ENCODE measurements at places on chromosomes 5 and 9. TPM values are rescaled to one million over a fixed set of nuclear protein-coding genes. Genes with fewer than 3 reads are reported as not detected.

Gene FST
- total RNA-seq = 1.4 TPM

Gene ASS1
- total RNA-seq = 20.9 TPM

Gene SH3PXD2B
- 16.2 TPM for total RNA-seq

Gene C5orf58
- not detected for total RNA-seq

Gene NR5A1
- total RNA-seq = 0.17 TPM

Gene GRXCR2
- not detected for total RNA-seq

Gene SLC6A18
- total RNA-seq = not detected

Gene MSX2
- 4.9 TPM for total RNA-seq

Gene SLC6A19
- 0.62 TPM for total RNA-seq

Gene OR1N1
- not detected for total RNA-seq

Gene ACOT12
- not detected for total RNA-seq

Gene SIT1
- total RNA-seq = not detected

Gene CATSPER3
- 0.15 TPM for total RNA-seq
